ENCODE measurements at places on chromosomes 16 and 17.

- DNase-seq, result no peak
Measured at GRCh38 chr17:79242873-79243602, 168.4 kb downstream of the ENGASE start.

- no peak for DNase-seq
Measured at GRCh38 chr16:72173997-72174396, 2.0 kb upstream of the PMFBP1 start.

GRCh38 chr16:27698266-27698665 is 148.3 kb downstream of the KATNIP start:
- DNase-seq, result no peak

GRCh38 chr17:9568004-9568403 is 7.6 kb downstream of the STX8 start:
- no peak for DNase-seq

- no peak for DNase-seq
Measured at GRCh38 chr17:50818921-50819657, 16.3 kb upstream of the WFIKKN2 start.

DNA sequence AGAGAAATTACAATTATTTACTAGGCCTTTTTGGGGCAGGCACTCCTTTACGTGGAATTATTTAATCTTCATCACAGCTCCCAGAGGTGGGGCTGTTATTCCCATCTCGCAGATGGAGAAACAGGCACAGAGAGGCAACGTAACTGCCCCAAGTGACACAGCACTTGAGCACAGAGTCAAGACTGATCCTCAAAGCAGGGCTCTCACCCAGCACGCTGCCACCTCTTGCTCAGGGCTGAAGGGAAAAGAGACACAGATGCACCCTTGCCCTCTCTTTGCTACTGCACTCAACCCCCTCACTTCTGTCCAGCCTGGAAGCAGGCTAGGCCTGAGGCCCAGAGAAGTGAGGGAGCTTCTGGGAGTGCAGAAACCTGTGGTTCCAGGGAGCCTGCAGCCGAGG is 4.4 kb downstream of the ADAM11 start:
- DNase-seq, result no peak

DNA sequence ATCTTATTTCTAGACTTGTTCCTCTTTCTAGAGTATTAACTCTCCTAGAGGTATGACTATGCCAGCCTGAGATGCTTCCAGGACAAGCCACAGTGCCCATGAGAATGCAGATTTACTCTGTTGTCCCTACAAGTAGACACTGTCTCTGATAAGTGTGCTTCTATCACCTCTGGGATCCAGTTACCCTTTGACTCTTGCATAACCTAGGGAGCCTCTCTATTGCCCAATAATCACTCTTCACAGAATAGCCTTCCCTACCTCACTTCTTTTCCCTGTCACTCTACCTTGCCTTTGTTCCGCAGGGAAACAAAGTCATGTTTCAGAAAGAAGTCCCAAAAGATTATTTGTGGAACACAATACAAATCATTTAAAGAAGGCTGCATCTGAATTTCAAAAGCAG is 1.6 kb upstream of the KRT34 start:
- no peak for DNase-seq

GRCh38 chr17:36598951-36599401 is 2.4 kb upstream of the MRM1 start:
- no peak for DNase-seq

- DNase-seq, result no peak
Measured at GRCh38 chr16:74888888-74889287, 96.0 kb downstream of the WDR59 start.

DNA sequence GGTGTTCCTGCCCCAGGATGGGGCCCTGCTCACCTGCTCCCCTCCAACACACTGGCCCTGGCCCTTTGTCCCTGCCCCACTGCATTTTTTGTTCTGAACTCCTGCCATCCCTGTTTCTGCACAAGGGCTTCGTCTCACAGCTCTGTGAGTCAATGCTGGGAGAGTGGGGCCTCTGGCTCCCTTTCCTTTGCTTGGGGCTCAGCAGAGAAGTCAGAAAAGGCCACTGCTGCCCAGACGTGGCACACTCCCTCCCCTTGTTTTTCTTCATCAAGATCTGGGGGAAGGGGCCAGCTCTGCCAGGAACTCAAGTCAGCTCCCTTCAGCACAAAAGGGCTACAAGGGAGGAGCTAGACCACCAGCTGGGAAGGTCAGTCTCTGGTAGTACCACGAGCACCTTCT is 8.9 kb downstream of the PROCA1 start:
- DNase-seq, result no peak

GRCh38 chr16:14232106-14232864 is 161.2 kb downstream of the MRTFB start:
- no peak for DNase-seq

GRCh38 chr17:67194134-67194533 is 50.9 kb downstream of the HELZ start:
- no peak for DNase-seq

GRCh38 chr16:81758376-81758775 is 20.7 kb upstream of the PLCG2 start:
- no peak for DNase-seq

DNA sequence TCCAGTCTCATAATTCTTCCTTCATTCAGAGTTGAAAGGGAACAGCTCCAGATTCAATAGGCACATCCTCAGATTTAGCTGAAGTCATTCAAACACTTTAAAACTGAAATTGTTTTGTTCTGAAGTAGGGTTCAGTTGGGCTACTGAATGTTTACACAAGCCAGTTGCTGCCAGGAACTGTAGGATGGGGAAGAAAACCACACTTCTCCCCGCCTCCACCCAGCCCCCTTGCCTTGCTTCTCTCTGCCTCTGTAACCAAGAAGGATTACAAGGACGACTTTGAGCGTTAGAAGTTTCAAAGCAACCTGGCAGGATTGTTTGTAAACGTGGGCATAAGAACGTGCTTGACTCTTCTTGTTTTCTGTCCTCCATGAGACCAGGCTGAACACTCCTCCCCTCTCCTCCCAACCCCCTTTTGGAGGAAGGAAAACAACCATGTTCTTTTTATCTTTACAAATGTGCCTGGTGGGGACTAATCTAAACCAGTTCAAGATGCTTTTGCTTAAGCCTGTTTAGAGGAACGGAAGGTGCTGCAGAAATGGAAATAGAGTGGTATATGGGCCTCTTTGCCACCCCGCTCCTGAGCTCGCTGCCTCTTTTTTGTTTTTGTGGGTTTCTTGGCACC is 287.9 kb downstream of the FTO start:
- no peak for DNase-seq

DNA sequence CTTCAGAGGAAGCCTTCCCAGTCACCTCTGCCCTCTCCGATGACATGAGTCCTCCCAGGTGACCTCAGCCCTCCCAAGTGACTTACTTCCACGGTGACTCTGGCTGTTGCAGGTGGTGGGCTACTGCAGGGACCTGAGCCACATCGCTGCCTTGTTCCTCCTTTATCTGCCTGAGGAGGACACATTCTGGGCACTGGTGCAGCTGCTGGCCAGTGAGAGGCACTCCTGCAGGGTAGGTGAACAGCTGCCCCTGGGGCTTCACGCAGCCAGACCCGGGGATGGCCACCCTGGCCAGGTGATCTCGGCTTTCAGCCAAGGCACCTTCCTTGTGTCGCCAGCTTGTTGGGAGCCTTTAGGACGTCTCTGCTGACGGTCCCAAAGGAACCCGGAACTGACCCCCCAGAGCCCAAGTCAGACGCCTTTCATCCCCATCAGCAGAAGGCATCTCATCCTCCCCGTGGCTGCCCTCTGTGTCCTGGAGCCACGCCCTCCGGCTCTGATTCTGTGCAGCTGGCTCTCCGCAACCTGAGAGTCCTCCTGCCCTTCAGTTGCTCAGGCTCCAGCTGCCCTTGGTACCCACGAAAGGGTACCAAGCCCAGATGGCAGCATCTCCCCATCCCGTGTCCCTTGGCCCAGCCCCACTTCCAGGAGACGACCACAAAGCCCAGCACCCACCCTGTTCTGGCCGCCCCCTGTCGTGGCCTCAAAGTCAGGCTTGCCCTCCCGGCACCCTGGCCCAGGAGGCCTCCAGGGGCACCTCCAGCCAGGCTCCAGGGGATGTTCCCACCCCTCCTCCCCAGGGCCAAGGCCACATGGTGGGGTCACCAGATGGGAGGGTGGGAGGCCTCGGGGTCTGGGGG is 81.7 kb downstream of the GOSR1 start:
- DNase-seq, result no peak

DNA sequence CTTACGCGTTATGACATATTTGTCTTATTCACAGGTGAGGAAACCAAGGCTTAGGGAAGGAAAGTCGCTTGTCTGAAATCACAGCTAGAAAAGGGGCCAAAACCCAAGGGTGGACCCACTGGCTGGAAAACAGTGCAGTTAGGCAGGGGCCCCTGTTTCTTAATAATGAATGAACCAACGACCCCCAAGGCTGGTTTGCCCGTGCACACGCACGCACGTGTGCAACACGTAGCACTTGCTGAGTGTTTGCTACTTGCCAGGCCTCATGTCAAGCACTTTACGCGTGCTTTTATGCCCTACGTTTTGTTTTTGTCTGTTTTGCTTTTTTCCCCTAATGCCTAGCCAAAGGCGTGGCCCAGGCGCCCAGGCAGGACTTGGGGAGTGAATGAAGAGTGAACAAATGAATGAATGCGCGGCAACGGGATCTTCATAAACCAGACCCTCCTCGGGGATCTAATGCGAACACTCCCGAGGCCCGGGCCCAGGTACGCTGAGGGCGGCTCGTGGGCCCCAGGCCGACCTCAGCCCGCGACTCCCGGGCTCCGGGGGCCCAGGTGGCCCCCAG is 571 bp upstream of the USP10 start:
- DNase-seq, result no peak

GRCh38 chr17:82315703-82316358 is 1.6 kb downstream of the CD7 start:
- DNase-seq, result no peak

GRCh38 chr17:17435323-17435722 is 41.5 kb upstream of the MED9 start:
- no peak for DNase-seq

All from left ventricle myocardium inferior (tissue), 1 donor.